Vagina (tissue), 2 donors: ENCODE measurements at places on chromosomes 16 and 17.
A peak's percentile ranks its signal among the peaks of the same experiment; 100 is the strongest.

GRCh38 chr16:11560701-11561453 is 25.8 kb downstream of the LITAF start:
- no peak for DNase-seq

GRCh38 chr17:17412326-17412725 is 64.5 kb upstream of the MED9 start:
- DNase-seq = no peak

- DNase-seq = no peak
These were observed 20.8 kb downstream of the C17orf67 start for GRCh38 chr17:56812901-56813388.

- DNase-seq = no peak
These were observed 17.7 kb upstream of the GFOD2 start for GRCh38 chr16:67736858-67737257.

- no peak for DNase-seq
These were observed 105.5 kb downstream of the KPNA2 start for GRCh38 chr17:68141050-68141449.

GRCh38 chr17:81390873-81391255 is 4.4 kb upstream of the BAHCC1 start:
- no peak for DNase-seq

- no peak for DNase-seq
These were observed 32.5 kb upstream of the CDH8 start for GRCh38 chr16:62068747-62069146.

DNA sequence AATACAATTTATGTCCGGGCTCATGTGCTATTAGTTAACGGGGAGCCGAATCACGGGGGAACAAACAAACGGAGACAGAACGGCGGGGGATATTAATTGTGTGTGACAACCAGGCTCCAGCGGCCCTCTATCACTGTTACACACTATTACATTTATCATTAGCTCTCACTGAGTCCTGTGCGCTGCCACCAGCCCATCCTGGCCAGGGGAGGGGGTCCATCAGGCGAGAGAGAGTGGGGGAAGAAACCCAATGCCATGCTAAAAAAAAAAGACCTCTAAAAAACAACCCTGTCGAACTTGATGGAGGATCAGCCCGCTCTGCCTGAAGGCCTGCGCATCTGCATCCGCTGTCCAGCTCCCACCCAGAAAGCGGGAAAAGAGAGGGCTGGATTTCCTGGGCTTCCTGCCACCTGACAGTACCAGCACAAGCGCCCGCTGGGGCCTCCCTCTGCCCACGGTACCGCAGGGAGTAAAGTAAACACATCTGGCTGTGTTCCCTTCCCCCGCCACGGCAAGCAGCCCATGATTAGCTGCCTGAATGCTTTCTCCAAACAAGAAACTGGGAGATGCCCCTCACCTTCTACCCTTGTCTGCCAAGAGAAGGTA is 41.7 kb downstream of the PIPOX start:
- DNase-seq = no peak

GRCh38 chr16:60123392-60124023 is 1389.4 kb upstream of the GOT2 start:
- no peak for DNase-seq

DNA sequence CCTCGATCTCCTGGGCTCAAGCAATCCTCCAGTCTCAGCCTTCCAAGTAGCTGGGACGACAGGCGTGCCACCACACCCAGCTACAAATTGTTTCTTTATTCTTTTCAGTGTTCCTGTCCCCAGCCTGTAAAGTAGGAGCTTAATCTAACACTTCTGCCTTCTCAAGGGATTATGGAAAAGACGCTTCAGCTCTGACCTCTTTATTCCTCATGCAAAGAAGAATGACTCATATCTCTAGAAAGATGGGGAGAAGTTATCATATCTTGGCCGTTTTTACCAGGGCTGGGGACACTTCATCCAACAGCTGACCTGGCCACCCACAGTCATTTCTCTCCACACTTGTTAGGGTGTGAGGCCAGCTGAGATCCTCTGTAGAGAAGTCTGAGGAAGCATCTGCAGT is 172.6 kb downstream of the HAPSTR1 start:
- no peak for DNase-seq

DNA sequence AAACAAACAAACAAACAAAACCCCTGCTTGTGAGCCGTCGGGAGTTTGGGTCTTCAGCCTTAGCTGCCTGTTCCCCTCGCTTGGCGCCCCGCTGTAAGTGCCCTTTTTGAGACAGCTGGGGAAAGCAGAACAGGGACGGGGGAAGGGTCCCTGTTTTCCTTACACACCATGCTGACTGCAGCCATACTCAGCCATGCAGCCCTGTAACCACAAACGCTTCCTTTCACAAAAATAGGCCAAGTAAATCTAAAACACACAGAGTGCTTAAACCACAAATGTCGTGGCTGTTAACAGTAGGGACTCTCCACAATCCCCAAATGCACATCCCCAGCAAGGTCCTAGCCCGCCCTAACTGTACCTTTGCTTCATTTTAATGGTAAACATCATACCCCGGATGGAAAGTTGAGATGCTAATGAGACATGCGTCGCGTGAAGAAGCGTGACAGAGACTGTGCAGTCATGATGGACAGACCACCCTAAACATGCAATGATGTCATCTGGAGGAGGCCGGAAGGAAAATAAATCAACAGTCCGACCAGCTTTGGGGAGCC is 129.9 kb downstream of the MGAT5B start:
- no peak for DNase-seq

DNA sequence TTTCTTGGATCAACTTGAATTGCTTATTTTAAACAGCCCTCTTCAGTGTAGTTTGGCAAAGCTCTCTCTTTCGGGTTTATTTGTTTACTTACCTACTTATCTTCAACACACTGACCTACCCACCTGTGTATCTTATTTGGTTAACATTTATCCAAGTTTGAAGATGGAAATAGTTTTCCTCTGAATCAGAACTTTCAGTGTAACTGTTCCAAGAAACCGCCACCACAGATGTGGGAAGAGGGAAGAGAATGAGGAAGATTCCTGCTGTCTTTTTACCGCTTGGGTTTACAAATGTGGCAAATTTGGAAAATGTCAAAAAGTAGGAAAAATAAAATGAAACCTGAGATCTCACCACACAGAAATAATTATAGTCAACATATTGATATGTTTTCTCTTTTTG is 115.8 kb downstream of the MSI2 start:
- DNase-seq = no peak

- no peak for DNase-seq
These were observed 253.1 kb downstream of the RBFOX1 start for GRCh38 chr16:7585705-7586104.

GRCh38 chr16:60405286-60405685 is 1631.0 kb downstream of the CDH8 start:
- no peak for DNase-seq

DNA sequence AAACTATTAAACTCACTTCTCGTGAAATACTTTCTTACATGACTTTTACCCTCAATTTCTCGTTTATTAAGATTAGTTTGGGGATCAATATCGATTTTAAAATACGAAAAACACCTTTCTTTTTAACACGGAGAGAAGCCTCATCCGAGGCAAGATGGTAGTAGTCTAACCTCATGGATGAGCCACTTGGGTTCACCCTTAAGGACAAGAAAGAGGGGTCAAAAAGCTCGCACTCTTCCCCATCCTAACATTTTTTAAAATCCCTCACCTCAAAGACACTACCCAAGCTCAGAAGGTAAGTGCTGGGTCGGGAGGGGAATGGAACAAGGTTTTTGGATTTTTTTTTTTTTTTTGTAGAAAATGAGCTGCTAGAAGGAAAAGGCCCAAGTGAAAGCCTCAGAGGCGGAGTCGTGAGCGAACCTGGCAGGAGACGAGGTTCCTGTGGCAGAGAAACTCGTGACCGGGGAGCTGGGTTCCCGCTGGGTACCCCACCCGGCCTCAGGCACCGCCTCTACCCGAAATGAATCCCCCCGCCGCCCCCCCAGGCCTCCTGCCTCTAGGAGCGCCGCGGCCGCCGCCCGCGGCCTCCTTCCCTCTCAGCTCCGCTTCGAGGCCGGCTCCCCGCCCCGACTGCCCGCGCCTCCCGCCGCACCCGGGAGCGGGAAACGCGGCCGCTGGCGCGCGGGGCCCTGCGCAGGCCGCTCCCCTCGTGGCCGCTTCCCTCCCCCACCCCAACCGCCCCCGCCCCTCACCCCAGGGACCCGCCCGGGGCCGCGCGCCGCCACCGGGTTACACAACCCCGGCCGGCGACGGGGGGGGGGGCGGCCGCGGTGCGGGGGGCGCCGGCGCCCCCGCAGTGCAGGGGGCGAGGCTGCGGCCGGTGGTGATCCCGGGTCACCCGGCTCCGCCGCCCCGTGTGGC is 1.6 kb downstream of the NUFIP2 start:
- DNase-seq = peak; percentile 90

DNA sequence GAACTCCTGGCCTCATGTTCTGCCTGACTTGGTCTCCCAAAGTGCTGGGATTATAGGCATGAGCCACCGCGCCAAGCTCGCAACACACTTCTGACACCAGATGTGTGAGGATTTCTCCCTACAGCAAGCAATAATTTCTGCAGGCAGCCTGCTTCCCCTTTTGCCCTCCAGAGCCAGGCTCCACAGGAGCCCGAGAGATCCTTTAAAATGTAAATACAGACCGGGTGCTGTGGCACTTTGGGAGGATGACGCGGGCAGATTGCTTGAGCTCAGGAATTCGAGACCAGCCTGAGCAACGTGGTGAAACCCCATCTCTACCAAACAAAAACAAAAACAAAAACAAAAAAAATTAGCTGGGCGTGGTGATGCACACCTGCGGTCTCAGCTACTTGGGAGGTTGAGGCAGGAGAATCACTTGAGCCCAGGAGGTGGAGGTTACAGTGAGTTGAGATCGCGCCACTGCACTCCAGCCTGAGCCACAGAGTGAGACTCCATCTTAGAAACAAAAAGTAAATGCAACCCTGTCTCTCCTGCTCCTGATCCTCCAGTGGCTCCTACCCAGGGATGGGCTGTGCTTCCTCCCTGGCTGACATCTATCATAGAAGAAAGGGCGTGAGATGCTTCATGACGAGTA is 14.7 kb downstream of the C16orf96 start:
- no peak for DNase-seq

- DNase-seq = no peak
These were observed 50.9 kb upstream of the CLEC3A start for GRCh38 chr16:77971306-77972061.

DNA sequence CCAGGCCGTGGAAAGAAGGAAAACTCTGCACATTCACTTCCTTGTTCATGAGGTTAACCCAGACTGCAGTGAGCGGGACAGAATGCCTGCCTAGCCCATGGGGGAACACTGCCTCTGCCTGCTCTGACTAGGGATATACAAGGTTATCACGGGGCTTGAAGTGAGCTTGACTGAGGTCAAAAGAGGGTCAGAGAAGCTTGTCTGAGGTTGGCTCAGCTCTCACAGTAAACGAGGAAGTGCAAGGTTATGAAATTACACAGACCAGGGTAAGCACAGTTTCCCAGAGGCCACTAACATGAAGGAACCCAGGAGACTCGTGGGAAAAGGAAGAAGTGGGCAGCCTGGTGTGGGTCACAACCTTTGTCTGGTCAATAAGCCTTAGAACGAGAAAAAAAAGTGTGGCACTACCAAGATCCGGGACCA is 28.7 kb downstream of the HIC1 start:
- no peak for DNase-seq

DNA sequence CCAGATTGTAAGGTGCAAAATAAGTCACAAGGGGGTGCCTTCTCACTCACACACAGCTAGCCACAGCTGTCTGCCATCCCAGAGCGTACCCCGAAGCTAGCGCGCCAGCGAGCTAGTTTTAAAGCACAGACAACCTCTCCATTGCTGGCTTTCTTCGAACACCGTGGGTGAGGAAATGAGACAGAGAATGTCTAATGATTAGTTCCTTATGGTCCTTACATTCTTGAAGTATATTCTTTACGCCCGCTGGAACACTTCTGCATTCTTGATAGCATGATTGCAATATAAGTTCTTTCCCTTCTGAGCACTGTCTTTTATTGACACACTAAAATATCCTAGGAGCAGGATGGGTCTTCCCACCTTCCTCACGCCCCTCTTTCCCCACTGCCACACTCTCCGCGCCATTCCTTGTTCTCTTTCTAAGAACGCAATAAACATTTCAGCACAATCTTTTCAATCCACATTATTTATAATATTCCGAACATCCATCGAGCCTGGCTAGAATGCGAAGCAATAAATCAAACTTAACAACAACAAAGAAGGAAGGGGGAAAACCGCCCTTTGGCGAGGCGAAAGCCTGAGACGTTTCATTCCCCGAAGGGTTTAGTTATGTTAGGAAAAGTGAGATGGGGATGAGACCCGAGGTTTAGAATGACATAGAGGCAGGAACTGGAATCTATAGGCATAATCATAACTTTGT is 251.3 kb downstream of the NTN1 start:
- no peak for DNase-seq

GRCh38 chr16:14303639-14304394 is 232.7 kb downstream of the MRTFB start:
- no peak for DNase-seq

GRCh38 chr16:24966031-24966430 is 49.1 kb downstream of the ARHGAP17 start:
- no peak for DNase-seq

- DNase-seq = no peak
These were observed 3.1 kb downstream of the TEX2 start for GRCh38 chr17:64259922-64260321.

- no peak for DNase-seq
These were observed 25.4 kb upstream of the KRT20 start for GRCh38 chr17:40910441-40910841.

DNA sequence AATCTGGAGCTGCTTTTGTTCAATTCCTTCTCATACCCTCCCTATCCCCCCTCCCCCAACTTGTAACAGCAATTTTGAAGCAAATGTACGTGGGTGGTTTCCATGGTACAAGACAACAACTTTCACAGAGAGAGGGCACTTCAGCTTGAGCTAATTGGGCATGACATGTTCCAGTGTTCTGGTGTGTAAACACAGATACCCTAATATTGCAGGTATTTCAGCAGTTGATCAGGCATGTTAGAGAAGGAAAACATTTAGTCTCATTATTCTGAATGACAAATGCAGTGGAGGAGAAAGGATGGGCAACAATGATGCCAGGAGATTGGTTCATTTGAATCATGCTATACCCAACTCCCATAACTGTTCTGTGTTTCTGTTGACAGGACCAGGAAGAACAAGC is 137.5 kb downstream of the TRIM37 start:
- no peak for DNase-seq

DNA sequence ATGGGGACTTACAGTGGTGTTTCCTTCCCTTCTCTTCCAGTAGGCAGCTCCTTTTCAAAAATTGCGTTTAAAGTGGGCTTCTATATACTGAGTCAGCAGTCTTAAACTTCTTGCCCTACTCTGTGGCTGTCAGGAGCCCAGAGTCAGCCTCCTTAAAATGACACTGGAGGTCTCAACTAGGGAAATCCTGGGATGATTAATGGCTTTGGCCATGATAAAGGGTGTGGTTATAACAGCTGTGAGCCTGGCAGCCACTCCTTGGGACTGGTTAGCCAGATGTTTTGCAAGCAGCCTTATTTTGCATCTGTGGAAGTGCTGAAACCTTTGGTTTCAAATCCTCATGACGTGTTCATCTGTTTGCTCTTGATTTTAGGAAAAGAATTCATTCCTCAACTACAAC is 25.0 kb downstream of the TAC4 start:
- no peak for DNase-seq

- no peak for DNase-seq
These were observed 146.0 kb upstream of the RCVRN start for GRCh38 chr17:10051112-10051511.
